T-cell (primary cell): ENCODE measurements at places on chromosomes 3 and 15. TPM values are rescaled to one million over a fixed set of nuclear protein-coding genes. Genes with fewer than 3 reads are reported as not detected.

DNA sequence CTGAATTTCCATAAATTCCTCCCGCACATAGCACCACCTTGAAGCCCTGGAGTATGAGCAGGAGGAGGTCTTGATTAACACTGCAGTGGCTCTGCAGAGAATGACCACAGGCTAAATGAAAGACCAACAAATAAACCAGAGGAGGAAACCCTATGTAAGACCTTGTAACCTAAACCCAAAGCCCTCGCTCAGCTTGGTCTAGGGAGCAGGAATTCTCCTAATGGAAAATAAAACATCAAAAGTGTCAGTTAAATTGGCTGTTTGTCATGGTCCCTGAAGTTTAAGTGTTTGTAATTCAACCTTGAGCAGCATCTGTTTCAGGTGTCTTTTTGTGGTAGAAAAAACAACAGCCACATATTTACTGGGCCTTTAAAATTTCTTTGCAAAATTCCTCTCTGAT lies 9.2 kb upstream of the UBE2Q2 start:
- DNase-seq: no peak

GRCh38 chr3:191721390-191721861 lies 260.5 kb downstream of the PYDC2 start:
- no peak for DNase-seq

DNA sequence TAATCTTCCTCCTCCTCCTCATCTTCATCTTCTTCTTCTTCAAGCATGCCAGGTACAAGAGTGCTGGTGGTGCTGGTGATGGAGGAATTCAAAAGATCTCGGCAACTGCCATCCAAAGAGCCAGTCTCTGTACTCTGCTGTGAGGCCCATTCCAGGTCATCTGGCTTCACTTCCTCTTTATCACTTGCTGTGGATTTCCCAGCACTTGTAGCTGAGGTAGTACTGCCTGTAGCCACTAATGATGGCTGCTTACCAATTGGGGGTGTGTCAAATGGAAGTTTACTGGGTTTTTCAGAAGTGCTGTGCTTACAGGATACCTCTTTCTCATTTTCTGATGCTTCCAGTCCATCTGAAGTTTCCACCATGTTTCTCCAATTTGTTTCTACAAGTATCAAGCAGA lies 28.8 kb upstream of the SHC4 start:
- no peak for DNase-seq

GRCh38 chr3:128336337-128337156 lies 130.1 kb downstream of the DNAJB8 start:
- no peak for DNase-seq

DNA sequence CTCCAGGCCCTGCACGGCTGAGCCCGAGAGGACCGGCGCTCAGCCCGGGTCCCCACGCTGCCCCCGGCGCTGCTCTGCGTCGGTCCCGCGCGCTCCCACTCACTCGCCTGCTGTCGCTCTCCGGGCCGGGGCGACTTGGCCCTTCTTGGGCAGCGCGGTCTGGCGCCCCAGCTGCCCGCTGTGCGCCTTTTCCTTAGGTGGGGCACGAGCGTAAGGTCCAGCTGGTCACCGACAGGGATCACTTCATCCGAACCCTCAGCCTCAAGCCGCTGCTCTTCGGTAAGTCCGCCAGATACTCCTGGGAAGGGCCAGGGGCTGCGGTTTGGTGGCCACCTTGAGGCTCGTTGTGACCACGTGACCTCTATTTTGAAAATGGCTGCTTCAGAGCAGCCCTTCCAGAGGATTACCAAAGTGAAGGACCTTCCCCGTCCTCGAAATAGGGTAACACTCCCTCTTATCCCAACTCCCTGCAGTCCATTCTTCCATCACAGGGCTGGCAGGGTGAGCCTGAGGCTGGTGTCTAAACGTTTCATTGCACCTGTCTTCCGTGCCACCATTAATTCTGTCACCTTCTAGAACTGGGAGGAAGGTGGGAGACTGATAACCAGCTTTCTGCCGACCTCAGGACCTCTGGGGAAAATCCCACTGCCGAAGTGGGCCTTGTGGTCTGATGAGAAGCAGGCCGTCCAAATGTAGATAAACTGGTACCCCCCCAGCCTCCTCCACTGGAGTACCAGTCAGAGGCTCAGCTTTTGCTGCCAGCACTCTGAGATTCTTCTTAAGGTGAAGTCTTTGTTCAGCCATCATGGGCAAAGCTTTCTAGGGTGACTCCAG lies 812 bp downstream of the P4HTM start:
- no peak for DNase-seq

The DNAH12 gene
- total RNA-seq: 0.23 TPM

The GRIP2 gene
- not detected for total RNA-seq

The FBLN2 gene
- total RNA-seq: 1.5 TPM
